ENCODE measurements at places on chromosomes 3 and 15.

- DNase-seq = no peak
Measured at GRCh38 chr15:57685306-57686095, 21.0 kb upstream of the POLR2M start.

GRCh38 chr15:60399246-60399915 is 1.6 kb upstream of the ANXA2 start:
- no peak for DNase-seq

- no peak for DNase-seq
Measured at GRCh38 chr3:107928084-107928445, 162.8 kb downstream of the CD47 start.

GRCh38 chr15:58523634-58524033 is 91.8 kb downstream of the LIPC start:
- no peak for DNase-seq

- DNase-seq = no peak
Measured at GRCh38 chr3:38609386-38610111, 39.9 kb downstream of the SCN5A start.

- DNase-seq = no peak
Measured at GRCh38 chr3:11379824-11380701, 107.9 kb downstream of the ATG7 start.

GRCh38 chr15:55322467-55322866 is 3.4 kb downstream of the PIGB start:
- no peak for DNase-seq

- no peak for DNase-seq
Measured at GRCh38 chr3:142287866-142288638, 62.7 kb upstream of the GK5 start.

DNA sequence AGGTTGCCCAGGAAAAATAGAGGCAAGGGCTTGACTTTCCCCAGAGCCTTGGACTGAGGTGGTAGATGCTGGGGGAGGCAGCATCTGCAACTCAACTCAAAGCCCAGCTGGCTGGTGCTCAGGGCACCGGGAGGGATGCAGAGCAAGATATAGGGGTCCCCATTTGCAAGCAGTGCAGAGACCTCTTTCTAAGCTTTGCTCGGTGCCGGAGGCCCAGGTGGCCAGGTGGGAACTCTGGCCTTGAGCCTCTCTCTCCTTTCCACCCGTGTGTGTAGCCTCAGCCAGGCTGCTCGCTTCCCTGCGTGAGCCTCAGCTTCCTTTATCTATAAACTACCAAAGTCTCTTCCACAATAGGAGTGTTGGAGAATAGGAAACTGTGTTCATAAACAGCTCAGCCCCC is 36.5 kb downstream of the SLC6A6 start:
- no peak for DNase-seq

DNA sequence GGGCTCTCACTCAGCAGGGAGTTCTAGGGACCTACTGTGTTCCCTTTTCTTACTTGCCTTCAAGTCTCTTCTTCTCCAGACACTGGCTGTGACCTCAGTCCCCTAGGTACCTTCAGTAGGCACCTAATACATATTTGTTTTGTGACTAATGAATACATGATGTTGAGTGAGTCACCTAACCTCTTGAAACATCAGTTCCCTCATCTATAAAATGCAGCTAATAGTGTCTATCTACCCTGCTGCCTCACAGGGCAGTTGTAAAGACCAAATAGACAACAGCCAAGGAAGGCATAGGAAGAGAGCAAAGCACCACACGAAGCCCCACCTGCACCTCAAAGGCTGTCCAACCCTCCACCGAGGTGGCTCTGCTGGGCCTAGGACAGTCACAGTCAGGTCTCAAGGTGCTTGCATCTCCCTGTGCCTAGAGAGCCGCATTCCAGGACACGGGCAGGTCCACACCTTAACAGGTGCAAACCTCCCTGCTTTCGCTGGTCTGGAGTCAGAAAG is 29.1 kb downstream of the DAPK2 start:
- no peak for DNase-seq

GRCh38 chr15:41876689-41877088 is 17.2 kb downstream of the SPTBN5 start:
- DNase-seq = no peak

DNA sequence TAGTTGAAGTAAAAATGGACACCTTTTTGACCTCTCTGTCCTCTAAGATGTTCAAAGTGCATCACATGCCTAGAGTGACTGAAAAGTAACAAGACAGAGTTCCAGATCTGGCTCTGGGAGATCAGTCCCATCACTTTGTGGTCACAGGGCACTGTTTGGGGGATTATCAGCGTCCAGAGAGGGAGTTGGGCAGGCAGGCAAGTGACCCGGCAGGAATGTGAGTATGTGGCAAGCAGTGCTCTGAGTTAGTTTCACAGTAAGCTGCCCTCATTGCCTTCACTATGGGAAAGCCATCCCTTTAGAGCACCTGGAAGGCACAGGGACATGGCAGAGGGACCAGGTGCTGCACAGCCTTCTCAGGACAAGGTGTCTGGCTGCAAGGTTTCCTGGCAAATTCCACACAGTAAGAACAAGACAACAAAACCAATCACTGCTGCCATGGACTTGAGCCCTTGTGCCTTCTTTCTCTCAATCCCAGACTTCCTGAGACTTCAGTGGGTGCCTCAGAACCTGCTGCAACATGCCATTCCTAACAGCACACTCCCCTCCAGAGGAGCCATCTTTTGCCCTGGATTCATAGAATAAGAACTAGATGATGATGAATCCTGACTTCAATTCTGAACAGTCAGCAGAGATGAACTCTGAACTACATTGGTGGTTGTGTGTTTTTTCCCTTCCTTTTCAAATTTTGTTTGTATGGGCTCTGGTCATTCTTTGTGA is 55.2 kb downstream of the TIPARP start:
- DNase-seq = no peak

- DNase-seq = no peak
Measured at GRCh38 chr15:60994963-60995475, 234.1 kb downstream of the RORA start.

- DNase-seq = no peak
Measured at GRCh38 chr3:167084545-167084944, 295.6 kb downstream of the ZBBX start.

- DNase-seq = no peak
Measured at GRCh38 chr15:74258456-74259291, 22.5 kb downstream of the CCDC33 start.

- no peak for DNase-seq
Measured at GRCh38 chr3:33392703-33393125, 47.5 kb downstream of the UBP1 start.

- no peak for DNase-seq
Measured at GRCh38 chr15:28955993-28956421, 70.2 kb downstream of the APBA2 start.

DNA sequence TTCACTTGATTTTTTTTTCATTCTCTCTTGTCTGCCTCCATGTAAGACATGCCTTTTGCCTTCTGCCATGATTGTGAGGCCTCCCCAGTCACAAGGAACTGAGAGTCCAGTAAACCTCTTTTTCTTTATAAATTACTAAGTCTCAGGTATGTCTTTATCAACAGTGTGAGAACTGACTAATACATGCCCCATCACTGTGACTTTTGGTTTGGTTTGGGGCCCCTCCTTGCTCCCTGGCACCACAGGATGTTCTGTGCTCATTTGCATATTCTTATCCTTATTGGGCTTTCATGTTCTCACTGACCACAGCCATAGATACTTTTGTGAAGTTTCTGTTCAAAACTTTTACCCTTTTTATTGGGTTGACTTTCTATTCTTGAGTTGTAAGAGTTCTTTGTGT is 3.8 kb upstream of the PRR20G start:
- no peak for DNase-seq

GRCh38 chr15:75836959-75837334 is 6.3 kb upstream of the UBE2Q2 start:
- DNase-seq = peak; percentile 55

DNA sequence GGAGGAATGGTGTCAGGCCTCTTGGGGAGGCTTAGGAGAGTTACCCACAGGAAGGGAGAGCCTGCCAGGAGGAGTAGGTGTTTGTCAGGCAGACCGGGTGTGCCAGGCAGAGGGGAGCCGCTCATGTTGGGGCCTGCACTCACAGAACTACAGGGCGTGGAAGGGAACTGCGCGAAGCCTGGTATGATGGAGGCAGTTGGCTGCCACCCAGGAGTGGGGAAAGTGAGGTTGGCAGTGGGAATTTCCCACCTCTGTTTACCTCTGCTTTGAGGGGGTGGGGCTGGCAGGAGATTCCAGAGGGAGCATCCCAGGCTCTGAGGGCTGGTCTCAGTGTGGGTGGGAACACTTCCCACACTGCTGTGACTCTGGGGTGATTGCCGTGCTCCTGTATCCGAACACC is 99.9 kb downstream of the SLCO3A1 start:
- no peak for DNase-seq

DNA sequence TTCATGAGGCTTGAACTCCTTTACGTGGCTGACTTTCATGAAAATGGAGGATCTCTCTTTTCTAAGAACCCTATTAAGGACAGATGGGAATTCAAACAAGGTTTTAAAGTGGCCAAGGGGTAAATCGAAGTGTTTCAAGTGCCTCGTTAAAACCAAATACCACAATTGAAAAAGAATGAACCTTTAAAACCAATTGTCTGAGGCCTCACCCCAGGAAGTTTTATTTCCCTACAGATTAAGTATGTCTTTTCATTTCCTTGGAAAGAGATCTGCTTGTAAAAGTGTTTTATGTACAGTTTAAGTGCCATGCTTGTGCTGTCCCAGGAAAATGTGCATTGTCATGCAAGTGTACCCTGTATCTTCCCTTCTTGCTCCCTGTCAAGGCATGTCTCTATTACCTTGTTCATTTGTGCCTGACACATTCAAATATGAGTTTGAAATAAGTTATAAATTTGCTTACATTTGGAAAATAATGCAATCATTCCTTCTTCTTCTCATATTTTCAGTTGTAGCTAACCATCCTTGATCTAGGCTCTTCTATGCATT is 138.7 kb downstream of the ZPLD1 start:
- no peak for DNase-seq

DNA sequence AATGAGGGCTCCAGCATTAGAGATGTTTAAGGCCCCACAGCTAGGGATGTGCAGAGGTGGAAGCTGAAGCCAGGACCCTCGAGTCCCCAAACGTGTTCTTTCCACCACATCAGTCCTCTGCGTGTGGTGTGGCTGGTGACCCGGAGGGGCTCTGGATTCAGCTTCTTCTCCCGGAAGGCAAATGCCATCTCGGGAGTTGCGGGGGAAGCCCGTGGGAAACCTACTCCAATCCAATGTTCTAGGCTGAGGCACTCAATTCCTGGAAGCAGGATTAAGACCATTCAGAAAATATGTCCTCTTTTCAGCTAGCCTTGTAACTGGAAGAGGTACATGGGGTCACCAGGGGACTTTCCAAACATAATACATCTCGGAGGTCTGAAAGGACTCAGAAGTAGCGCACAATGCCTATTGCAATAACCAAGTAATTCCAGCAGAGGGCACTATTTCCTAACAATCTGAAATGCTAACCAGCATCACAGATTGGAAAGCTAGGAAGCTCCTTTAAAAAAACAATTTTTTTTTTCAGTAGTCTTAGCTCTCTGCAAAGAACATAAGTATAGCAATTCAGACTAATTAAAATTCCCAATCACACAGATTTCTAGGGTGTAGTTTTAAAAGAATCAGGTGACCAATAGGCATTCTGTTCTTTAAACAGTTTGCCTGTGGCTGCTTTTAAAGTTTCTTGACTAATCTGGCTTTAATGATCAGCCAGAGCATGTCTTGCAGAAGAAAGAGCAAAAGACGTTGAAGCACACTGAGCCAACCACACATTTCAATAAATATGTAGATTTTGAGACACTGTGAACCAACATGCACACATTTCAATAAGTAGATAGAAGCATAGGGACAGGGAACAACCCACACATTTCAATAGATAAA is 36.1 kb downstream of the BNC1 start:
- DNase-seq = peak; percentile 29

DNA sequence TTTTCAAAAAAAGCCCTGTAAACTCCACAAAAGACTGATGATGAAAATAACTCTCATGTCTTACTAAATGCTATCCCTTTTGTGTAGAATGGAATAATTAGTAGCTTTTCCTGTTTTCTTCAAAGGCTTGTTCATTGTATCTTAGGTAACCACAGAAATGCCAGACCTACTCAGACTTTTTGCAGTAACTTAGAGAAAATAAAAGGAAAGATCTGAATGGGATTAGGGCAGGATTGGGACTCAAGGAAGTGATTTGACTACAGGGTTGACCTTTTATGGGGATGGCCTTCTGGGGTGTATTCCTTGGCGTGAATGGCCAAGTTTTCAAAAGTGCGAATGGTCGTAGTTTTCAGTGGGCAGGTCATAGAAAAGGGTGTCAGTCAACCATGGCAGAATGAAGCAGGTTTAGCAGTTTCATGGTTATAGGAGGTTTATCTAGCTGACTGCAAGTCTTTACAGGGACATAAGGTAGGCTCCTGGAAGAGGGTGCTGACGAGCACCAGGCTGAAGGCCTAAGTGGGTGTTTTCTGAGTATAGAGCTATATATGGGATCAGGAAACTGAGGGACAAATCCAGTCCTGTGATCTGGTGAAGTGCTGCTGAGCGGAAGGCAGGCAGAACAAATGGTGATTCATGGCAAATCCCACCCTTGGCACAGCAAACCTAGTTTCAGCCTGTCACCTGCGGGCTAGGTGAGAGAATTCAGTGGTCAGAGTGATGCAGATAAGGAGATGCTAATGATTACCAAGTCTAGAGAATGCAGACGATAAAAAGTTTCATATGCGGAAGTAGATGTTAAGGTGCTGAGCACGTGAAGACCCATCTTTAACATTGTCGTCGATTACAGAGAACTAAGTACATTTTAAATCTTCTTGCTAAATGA is 46.4 kb downstream of the IL1RAP start:
- no peak for DNase-seq

GRCh38 chr3:21893242-21893641 is 142.2 kb upstream of the ZNF385D start:
- DNase-seq = no peak

DNA sequence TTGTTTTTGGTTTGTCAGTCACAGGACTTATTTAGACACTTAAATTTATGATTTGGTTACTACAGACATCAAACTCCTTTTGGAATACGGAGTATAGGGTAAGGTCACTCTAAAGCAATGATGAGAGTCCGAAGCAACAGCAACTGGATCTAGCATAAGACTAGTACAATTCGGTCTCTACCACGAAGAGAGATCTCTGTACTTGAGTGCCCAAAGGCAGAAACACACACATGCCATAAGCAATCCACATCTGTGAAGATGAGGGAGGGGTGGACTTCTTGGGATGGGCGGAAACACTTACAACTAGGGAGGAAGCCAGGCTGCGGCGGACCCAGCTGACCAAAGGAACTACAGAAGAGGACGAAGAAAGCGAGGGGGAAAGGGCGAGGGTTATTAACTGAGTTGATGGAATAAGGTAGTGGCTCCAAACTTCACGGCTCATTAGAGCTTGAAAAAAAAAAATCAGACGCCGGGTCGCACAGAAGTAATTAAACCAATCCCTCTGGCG is 595 bp downstream of the DPH6 start:
- peak; percentile 3 for DNase-seq

GRCh38 chr15:94626949-94627348 is 395.6 kb downstream of the MCTP2 start:
- no peak for DNase-seq

GRCh38 chr3:185290266-185290665 is 36.4 kb upstream of the EHHADH start:
- DNase-seq = no peak
